ENCODE measurements at places on chromosomes 16 and 17.

DNA sequence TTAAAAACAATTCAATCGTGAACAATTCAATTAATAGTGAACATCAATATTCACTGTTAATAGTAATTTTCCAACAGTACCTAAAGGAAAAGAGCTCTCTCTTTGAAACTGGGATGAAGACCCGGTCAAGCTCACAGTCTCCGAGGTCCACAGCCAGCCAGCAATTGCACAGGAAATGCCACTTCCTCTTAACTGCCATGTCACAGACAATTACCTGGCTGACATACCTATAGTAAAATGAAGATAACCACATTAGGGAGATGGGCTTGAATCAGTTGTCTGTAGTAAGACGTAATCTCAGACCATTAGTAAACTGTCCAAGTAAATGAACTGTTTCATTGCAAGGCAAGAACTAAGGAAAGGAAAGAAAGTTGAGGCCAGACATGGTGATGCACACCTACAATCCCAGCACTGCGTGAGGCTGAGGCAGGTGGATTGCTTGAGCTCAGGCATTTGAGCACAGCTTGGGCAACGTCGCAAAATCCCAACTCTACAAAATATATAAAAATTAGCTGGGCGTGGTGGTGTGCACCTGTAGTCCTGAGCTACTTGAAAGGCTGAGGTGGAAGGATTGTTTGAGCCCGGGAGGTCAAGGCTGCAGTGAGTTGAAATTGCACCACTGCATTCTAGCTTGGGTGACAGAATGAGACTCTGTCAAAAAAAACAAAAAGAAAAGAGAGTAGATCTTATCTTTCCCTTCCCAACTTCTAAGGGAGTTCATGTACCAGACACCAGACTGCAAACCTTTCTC is 36.9 kb downstream of the PKD1L3 start:
- no peak for DNase-seq

DNA sequence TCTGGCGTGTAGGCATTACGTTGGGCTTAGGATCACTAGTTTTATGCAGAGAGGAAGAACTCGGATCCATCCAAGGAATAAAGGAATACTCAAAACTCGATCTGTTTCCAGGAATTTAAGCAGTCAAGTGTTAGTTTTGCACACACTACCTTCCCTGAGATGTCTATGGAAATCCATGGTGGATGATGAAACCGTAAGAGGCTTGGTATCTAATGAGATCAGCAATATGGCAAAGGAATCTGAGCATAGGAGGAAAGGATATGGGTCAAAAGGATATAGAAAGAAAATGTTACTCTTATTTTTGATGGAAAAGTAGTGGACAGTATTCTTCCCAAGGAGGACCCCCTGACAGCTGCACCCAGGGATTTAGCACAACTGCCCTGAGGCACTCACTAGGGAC is 59.6 kb downstream of the SMG6 start:
- DNase-seq, result no peak

DNA sequence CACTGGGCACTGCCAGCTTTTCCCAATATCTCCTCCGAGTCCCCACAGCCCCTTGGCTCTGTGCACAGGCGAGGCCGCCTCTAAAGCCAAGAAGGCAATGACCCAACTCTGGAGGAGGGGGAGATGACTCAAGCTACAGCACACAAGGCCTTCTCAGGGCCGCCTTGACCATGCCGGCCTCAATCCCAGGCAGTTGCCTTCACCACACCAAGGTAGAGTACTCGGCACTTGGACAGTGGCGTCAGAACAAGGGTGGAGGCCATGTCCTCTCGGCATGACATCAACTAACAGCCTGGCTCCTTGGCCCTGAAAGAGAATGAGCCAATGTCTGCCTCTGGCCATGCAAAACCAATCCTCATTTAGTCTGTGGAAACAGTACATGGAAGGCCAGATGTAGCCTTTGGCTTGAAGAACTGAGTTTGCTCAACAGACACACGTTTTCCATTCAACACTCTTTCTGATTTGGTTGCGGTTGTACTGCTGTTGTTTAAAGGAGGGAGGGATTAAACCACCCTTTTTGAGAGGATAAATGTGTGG is 139.6 kb downstream of the XYLT1 start:
- no peak for DNase-seq

- DNase-seq, result no peak
Measured at GRCh38 chr16:397135-397661, at the start of gene NME4. Gene NME4 (plus strand): TSS chr16:397199. CDS start chr16:397223, 24 bp downstream.

DNA sequence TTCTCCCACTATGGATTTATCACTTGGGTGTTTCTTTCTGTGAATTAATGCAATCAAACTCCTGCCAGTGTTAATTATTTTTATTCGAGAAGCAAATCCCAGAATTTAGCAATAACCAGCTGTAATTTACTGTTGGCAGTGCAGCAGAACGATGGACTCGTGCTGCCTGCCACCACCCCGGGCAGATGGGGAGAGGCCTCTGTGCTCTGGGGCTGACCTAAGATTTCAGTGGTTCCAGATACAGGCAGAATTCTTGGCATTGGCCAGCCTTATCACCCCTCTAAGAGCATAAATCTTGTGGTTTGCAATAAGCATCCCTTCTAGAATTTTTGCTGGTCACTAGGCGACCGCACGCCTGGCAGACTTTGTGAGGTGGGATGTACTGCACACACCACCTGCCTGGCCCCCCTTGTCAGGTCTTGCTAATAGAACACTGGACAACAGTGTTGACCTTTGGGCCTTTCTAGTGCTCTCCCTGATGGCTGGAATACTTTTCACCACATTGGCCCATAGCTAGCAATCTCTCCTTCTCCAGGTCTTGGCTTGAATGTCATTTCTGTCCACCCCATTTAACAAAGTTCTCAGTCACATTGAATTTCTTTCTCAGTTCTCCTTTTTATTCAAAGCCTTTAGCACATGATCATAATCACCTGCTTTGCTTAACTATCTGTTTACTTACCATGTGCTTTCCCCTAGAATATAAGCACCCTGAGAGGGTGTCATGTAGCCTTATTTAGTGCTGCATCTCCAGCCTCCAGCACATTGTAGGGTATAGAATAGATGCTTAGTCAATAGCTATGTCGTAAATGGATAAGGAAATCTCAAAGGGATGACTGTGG is 122.1 kb upstream of the DYNLRB2 start:
- no peak for DNase-seq

- no peak for DNase-seq
Measured at GRCh38 chr16:85869206-85869605, 29.8 kb upstream of the IRF8 start.

DNA sequence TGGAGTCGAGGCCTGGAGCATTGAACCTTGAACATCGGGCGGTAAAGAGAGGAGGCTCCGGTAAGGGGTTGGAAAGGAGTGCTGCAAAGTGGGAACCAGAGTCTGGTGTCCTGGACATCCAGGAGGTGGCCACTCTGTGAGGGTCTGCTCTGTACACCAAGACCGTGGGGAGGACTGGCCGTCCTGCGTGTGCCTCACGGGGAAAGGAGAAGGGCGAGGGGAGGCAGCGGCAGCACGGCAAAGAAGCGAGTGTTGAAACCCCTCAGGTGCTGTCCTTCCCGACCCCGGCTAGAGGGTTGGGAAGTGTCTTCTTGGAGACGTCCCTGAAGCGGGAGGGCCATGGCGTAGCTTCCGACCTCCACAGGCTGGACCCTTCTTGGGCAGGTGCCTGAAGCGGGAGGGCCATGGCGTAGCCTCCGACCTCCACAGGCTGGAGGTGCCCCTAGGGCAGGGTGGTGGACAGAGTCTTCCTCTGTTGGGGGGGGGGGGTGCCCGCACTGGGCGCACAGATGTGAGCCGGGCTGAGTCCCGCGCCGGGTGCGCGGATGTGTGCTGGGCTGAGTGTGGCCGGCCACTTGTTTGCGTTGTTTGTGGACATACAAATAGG is 42.0 kb downstream of the FOXK2 start:
- DNase-seq, result no peak

DNA sequence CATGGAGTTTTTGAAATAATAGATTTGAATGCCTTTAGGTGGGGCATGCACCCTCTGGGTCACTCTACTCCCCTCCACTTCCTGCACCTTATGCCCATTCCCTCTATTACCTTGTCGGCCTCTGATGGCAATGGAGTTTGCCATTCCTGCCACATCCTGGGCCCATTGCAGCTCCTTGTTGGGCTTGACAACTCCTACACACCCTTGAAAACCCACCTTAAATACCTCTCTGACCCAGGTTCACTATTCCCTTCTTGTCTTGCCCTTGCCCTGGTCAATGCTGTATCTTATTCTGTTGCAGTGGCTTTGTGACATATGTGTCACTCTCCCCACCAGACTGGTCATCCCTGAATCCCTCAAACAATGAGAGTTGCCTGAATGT is 2.4 kb downstream of the CCR7 start:
- DNase-seq, result no peak

GRCh38 chr17:17328251-17328650 is 25.1 kb downstream of the NT5M start:
- no peak for DNase-seq

DNA sequence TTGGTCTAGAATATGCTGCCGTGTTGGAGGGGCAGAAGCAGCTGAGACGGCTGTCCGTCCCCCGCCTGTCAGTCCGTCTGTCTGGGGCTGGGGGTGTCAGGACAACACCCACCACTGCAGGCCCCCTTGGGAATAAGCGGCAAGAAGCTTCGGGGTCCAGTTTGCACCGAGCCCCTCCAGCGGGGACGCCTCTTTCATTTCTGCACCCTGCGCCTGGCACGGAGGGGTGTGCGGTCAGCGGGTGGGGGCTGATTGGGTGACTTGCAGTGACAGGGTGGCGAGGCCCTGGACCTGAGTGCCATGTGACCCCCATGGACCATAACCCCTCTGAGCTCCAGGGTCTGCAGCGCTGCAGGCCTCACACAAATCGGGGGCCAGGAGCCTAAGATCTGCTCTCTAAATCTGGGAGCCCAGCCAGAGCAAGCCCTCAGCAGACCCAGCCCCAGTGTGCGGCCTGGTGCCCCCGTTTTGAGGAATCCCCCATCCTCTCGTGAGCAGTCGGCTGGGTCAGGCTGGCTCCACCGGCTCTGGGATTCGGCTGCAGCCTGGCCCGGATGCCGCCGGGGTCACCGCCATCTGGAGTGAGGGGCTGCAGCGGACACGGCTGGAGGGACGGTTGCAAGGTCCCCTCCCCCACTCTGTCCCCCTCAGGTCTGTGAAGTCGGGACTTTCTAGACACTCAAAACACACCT is 8.3 kb downstream of the CBFA2T3 start:
- no peak for DNase-seq

DNA sequence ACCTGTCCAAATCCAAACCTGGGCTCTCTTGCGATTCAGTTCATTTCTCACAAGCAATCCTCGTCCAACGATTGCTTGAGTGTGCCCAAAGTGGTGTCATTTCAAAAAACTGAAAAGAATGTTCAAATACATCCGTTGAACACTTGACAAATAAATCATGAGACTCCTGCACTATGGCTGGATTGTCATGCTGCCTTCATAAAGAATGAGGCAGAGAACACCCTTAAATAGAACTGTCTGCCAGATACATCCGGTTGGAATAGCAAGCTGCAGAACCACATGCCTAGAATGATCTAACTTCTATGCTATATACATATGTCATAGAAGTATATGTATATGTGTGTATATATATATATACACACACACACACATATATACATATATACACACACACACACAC is 55.4 kb upstream of the HAPSTR1 start:
- no peak for DNase-seq

DNA sequence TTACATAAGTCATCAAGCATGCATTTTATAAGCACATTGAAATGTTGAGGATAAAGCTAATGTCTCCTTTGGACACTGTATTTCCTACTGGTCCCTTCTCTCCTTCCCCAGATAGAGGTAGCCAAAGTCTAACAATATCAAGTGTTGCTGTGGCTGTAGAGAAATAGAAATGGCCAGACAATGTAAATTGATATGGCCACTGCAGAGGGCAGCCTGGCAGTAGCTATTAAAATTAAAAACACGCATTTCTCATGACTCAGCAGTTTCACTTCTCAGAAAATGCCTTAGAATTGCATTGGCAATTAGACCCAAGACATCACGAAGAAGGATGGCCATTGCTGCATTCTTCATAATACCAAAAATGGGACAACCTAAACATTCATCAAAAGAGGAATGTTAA is 46.8 kb upstream of the MRTFB start:
- no peak for DNase-seq

DNA sequence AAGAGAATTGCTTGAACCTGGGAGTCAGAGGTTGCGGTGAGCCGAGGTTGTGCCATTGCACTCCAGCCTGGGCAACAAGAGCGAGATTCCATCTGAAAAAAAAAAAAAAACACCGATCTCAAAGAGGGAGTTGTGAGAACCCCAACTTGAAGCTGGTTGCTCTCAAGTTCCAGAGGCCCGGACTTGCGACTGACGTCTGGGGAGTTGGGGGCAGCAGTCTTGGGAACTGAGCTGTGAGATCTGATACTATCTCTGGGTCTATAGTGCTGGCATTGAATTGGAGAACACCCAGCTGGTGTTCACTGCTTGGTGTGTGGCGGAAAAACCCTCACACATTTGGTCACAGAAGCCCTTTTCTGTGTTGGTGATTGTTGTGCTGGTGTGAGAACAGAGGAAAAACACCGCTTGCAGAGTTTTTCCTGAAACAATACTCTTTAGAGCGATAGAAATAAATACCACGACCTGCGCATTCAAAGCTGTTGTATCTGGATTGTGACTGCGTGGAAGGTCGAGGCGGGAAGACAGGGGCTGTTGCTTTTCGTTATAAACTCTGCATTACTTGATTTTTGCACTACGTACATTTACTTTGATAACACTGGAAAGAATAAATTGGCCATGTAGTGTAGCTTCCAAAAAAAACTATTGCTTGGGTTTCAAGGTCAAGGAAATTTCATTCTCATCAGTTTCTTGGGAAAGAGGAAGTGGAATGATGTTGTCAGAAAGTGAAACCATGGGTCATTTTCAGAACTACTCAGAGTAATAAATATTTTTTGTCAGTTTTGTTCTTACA is 8.8 kb downstream of the SCIMP start:
- DNase-seq, result no peak

GRCh38 chr16:48608452-48608851 is 1.5 kb downstream of the N4BP1 start:
- DNase-seq, result no peak

DNA sequence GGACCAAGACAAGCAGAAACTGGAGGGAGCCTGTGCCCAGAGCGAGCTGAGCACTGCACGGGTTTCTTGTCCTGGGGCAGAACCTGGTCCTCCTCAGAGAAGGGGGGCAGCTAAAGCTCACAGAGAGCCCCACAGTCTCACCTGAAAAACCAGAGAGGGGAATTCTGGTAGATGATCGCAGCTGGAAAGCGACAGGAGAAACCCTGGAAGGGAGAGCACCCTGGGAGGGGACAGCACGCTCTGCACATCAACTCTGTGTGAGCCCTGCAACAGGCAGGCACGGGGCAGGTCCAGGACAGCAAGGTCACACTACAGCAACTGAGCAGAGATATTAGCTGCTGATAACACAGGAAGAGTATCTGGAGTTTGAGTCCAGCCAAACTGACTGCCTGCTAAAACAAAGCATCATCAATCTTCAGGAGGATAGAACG is 18.2 kb downstream of the ZCCHC14 start:
- DNase-seq, result no peak
